Activated T-helper 1 cell treated with Interleukin-2 at 50 U/mL for 16 hours (primary cell): ENCODE measurements at places on chromosomes 7 and 10.

GRCh38 chr10:82210331-82210730 lies 335.3 kb downstream of the NRG3 start:
- DNase-seq: no peak

- no peak for DNase-seq
Observed at GRCh38 chr10:59362959-59363381, 621 bp upstream of the FAM13C start.

- DNase-seq: no peak
Observed at GRCh38 chr10:94088926-94089381, 95.2 kb downstream of the PLCE1 start.

- no peak for DNase-seq
Observed at GRCh38 chr10:121355161-121355560, 243.1 kb downstream of the FGFR2 start.
